ENCODE measurements at places on chromosomes 11 and 22.

DNA sequence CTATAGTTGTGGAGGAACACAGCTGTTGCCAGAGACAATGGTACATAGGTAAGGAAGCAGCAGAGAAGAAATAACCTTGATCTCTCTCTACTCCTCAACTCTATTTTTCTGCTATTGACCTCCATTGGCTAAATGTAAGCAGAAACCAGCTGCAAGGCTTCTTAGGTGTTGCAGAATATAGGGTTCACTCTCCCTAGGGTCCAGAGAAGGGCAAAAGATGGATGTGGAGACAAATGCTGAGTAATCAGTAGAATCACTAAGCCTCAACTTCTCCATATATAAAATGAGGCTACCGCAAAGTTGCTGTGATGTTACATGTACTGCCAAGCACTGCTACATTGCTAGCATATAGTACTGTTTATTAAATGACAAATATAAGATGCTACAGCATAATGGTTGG is 120.6 kb downstream of the PDE3B start:
- DNase-seq = no peak

DNA sequence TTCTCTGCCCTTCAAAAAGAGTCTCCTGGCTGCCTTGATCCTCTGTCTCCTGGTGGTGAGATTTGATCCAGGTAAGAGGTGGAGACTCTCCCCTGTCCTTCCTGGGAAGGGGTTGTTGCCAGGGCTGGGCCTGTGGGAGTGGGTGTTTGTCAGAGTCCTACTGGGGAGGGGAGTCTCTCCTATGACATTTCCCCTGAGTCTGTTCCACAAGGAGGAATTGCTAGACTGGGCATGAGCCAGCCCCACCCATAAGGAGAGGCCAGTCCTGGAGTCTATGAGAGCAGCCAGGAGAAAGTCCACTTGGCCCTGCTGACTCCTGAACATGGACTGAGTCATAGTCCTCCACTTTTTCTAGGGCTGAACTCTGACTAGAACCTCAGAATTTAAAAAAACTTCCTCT is 7.4 kb downstream of the PEX26 start:
- no peak for DNase-seq

DNA sequence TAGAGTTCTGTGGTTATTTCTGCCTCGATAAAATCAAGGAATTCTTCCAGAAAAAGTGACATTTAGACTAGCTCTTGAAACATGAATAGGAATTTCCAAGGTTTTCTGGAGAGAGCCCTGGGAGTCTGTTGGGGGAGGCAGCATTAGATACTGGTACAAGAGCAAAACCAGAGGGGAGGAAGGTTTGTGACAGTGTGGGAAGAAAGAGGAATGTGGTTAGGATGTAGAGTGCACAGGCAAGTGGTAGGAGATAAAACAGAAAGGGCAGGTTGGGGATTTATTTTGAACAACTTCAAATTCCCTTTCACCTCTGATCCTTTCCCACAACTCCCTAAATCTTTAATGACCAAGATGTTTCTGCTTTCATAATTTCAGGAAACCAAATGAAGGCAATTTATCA is 588.4 kb downstream of the METTL15 start:
- DNase-seq = no peak

- DNase-seq = no peak
Observed at GRCh38 chr22:46884365-46884764, 121.9 kb downstream of the TBC1D22A start.

- no peak for DNase-seq
Observed at GRCh38 chr11:108718466-108718865, 53.6 kb downstream of the DDX10 start.

GRCh38 chr22:40396882-40397281 is 26.5 kb downstream of the SGSM3 start:
- no peak for DNase-seq

GRCh38 chr11:4508886-4509285 is 26.4 kb downstream of the OR52K1 start:
- DNase-seq = no peak

DNA sequence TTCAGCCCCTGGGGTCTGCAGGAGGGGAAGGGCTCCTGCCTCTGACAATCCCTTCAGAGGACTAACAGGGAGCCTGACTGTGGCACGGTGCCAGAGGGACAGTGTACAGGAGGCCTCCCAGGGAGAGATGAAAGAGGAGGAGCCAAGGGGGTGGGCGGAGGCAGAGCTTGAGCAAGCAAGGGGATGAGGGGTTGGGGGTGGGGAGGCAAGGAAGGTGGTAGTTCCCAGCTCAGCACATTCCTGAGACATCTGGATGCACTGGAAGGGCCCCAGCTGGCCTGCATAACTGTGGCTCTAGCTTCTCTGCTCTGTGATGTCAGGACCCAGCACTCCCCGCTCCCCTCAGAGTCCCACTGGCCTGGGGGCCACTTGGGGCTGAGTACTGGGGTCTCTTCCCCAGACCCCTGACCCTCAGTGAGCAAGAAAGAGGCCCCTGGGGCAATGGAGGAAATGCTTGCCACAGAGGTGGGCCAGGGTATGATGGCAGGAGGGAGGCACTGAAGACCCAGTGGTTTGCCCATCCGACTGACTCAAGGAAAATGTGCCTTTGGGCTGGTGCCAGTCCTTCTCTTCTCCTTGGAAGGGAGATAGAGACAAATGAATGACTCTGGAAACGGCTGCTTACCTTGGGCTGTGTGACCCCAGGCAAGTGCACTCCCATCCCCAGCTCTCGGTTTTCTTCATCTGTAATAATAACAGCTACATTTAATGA is 13.3 kb downstream of the CREB3L1 start:
- no peak for DNase-seq

- no peak for DNase-seq
Observed at GRCh38 chr11:2385156-2386151, 8.3 kb downstream of the CD81 start.

- no peak for DNase-seq
Observed at GRCh38 chr11:88341522-88342251, 4.2 kb upstream of the CTSC start.

DNA sequence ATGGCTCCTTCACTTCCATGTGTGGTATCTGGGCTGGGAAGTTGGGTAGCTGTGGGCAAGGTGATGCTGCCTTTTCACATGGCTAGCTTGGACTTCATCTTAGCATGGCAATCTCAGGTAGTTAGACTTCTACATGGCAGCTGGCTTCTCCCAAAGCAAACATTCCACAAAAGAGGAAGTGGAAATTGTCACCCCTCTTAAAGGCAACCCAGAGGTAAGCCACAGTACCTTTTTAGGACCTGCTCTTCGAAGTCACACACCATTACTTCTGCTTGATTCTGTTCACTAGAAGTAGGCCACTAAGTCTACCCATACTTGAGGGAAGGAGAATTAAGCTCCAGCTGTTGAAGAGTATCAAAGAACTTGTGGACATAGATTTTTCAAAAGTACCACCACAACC is 25.9 kb downstream of the TUG1 start:
- DNase-seq = no peak

DNA sequence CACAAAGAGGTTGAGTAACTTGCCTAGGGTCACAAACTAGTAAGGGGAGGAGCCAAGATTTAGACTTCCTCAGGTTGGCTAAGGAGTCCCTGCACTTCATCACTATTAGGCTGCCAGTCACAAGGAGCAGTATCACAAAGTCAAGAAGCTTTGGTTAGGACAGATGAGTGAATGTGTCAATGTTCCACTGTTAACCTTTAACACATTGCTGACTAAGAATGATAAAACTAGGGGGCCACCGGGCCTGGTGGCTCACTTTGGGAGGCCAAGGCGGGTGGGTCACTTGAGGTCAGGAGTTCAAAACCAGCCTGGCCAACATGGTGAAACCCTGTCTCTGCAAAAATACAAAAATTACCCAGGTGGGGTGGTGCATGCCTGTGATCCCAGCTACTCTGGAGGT is 32.0 kb downstream of the TMEM123 start:
- DNase-seq = no peak

DNA sequence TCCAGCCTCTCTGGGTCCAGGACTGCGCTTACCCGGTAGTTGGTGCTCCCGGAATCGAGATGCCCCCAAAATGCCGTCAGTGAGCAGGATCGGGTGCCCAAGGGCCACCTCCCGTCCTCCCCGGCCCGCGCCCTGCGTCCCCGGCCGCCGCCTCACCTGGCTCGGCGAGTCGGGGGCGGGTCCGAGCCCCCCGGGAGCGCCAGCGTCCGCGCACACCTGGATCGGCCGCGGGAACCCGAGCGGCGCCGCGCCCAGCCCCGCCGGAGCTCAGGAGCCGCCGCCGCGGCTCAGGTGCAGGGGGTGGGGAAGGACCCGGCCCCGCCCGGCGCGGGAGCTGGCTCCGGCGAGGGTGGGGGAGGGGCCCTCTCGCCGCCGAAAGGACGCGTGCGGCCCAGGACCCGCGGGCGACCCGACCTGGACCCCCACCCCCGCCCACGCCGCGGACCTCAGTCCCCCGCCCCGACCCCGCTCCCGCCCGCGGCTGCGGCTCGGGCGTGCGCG is at the start of gene SHANK2:
Gene SHANK2 (minus strand): TSS at position 309 of the 501 bp plus-strand sequence. CDS start 105,251 bp downstream, outside the sequence.
- no peak for DNase-seq

- no peak for DNase-seq
Observed at GRCh38 chr22:24521791-24522245, 26.7 kb downstream of the UPB1 start.

DNA sequence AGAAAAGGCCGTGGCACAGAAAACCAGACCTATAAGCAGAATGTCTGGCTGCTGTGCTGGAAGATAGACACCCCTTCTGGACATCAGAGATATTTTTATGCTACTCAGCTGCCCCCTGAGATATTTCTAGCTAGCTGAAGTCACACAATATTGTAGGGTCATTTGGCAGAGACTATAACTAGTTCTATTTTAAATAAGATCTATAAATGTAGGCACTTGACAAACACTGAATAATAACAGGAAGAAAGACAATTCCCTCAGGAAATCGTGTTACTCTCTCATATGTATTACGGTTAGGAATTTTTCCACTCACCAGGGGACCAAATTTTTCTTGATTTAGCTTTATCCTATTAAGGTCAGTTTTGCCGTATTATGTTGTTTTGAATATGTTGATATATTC is 845.4 kb downstream of the OPCML start:
- DNase-seq = no peak

DNA sequence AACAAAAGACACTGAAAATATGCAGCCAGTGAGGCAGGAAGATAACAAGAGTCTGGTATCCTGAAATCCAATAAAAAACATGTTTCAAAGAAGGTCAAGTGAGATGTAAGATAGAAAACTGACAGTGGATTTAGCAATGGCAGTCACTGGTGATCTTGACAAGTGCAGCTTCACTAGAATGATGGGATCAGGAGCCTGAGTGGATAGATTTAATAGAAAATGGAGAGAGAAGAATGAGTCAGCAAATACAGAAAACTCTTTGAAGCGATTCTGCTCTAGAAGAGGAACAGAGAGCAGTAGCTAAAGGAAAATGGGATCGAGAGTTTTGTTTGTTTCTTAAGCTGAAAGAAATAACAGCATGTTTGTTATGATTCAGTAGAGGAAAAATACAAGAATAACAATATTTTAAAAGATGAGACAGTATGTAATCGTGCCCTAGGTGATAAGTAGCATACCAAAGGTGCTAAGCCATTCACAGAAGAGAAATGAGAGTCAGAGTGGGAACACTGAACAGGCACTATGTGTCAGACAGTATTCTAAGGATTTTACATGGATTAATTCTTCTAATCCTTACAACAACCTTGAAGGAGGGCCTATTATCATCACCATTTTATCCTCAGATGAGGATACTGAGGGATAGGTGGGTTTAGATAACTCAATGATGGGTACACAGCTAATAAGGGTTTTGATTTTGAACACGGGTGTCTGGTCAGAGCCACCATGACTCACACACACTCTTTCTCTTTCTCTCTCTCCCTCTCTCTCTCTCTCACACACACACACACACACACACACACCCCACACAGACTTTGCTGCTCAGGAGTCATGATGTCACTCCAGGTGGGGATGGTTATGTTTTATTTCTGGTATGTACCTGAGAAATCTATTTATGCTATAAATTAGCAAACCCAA is 36.3 kb downstream of the MRE11 start:
- DNase-seq = no peak

GRCh38 chr11:86072211-86072610 is 3.3 kb upstream of the PICALM start:
- no peak for DNase-seq

DNA sequence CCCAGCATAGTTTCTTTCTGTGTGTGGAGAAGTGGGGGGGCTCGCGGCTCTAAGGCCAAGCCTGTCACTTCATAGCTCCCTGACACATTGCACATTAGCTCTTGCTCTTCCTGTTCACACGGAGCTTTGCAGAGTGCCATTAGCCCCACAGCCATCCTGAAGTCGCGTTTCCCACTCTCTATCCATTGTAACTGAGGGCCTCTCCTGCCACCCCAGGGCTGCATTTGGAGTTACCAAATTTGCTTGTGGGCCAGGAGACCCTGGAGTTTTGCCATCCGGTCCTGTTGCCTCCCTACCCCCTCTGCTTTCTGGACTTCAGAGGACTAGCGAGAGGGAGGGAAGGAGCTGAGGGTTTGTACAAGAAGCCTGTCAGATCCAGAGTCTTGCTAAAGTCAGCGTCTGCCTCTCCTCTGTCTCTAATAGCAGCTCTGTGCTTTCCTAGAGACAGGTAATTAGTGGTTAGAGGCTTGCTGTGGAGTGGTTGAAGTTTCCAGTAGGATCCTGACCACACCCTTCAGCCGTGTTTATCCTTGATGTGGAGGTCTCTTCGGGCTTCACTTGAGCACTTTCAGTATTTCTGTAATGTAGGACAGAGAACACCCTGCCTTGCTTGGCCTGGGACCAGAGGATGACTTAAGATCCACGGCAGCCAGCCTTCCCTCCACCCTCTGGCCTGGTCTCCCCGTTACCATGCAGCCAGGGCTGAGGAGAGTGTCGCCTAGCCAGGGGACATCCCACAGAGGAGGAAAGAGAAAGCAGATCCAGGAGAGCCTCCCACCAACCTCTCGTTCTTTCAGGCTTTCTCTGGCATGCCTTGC is 14.1 kb downstream of the DCPS start:
- no peak for DNase-seq

DNA sequence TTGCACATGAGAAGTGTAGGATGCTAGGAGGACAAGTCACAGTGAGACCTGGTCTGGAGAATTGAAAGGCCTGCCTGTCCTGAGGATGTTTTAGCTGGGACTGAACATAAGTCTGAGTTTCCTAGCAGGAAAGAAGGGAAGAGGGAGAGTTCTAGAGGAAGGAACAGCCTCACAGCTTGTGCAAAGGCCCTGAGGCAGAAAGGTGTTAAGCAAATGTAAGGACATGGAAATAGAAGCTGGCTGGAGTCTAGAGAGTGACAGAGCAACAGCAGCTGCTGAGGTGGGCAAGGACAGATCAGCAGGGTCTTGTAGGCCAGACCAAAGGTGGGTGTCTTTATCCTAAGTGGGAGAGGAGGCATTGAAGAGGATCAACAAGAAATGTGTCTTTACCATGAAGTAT is 210.9 kb upstream of the E2F8 start:
- DNase-seq = no peak

- no peak for DNase-seq
Observed at GRCh38 chr11:121337740-121338272, 45.2 kb downstream of the SC5D start.

DNA sequence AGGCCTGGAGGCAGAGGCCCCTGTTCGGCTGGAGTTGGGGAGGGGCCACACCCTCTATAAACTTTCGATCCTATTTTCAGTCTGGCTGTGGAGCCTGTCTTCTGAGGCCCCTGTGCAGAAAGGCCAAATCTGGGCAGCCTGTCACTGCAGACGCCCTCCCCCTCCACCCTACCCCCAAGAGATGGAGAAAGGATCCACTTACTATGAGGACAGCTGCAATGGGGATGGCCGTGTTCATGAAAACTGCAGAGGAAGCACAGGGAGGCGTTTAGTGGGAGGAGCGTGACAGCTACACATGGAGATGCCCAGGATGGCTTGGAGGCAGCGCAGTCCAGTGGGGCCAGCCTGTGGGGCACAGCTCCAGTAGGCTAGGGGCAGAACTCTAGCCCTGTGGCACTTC is 43.5 kb upstream of the KCNJ11 start:
- DNase-seq = no peak

Data from stimulated activated CD8-positive, alpha-beta memory T cell treated with anti-CD3 and anti-CD28 coated beads, Interleukin-12 subunit alpha, Interleukin-12 subunit beta, amount 100 ng/mL, for 4 hours (primary cell).